ENCODE measurements at places on chromosomes 2 and 18. TPM values are rescaled to one million over a fixed set of nuclear protein-coding genes. Genes with fewer than 3 reads are reported as not detected.

DNA sequence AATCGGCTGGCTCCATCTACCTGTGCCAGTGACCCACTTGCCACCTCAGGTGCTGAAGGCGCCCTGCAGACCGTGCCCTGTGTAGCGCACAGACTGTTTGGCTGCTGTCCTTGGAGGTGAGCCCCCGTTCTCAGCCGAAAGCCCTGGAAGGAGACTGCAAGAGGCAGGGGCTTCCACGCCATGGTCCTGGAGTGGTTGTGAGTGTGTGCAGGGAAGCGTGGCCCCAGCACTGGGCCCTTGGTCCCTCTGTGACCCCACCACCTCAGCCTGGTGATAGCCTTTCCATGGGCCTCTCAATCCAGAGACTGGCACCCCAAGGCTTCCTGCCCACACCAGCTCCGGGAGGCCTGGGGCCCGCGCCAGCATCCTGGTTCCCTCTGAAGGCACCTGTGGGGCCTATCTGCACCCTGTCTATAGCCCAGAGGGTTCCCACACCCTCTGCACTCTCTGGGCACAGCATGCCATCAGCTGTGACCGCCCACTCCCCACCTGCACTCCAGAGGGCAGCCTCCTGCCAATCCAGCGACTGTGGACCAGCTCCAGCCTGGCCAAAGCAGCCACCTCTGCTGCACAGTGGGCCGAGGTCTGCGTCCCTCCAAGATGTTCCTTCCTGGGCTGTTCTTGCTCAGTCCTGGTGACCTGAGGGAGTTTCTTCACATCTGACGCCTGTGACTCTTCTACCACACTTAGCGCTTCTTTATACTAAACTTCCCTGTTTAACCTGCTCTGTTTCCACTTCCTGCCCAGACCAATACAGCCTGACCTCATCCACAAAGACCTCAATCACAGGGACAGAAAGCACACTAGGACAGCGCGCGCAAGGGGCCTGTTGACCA, 109.5 kb downstream of the EIPR1 start:
- no peak overlapping the region for H3K4me3 ChIP-seq
- no peaks in the 10 kb centered on the region for H3K27me3 ChIP-seq
- H3K4me1 ChIP-seq: no peaks in the 10 kb centered on the region
- H3K27ac ChIP-seq: no peak overlapping the region
- DNase-seq: no peak

The SP5 gene
- total RNA-seq: not detected

The SP110 gene
- 63.7 TPM for total RNA-seq

The DUSP11 gene
- 57.1 TPM for total RNA-seq

The SEPTIN10 gene
- 2.0 TPM for total RNA-seq

DNA sequence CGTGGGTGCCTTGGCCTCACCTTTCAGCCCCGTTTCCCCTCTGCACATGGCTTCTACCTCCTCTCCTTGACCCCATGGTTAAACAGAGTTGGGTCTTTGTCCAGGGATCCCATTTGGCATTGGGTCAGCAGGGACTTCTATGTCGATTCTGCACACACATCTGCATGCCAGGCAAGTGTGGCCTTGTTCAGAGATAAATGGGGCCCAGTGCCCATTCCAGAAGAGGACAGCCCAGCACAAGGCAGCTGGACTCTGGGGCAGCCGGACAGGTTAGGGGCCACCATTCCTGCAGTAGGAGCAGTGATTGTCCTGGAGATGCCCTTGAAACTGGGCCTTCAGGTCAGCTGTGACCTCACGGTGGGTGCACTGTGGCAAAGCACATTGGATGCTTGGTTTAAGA, 13.1 kb downstream of the CABLES1 start:
- H3K4me1 ChIP-seq: no peaks in the 10 kb centered on the region
- no peak overlapping the region for H3K27ac ChIP-seq
- H3K4me3 ChIP-seq: no peak overlapping the region

The KCNG2 gene
- not detected for total RNA-seq

The AQP12B gene
- total RNA-seq: not detected

The DSG2 gene
- 0.14 TPM for total RNA-seq

- no peak overlapping the region for H3K27ac ChIP-seq
- no peak overlapping the region for H3K4me3 ChIP-seq
- H3K4me1 ChIP-seq: no peaks in the 10 kb centered on the region
- no peak for DNase-seq
- H3K27me3 ChIP-seq: no peaks in the 10 kb centered on the region
Measured at GRCh38 chr2:167052825-167053224, 164.5 kb downstream of the XIRP2 start.

- no peaks in the 10 kb centered on the region for H3K27me3 ChIP-seq
- H3K27ac ChIP-seq: no peak overlapping the region
- H3K4me1 ChIP-seq: no peaks in the 10 kb centered on the region
- H3K4me3 ChIP-seq: no peak overlapping the region
Measured at GRCh38 chr2:168765401-168765800, 37.0 kb upstream of the NOSTRIN start.

The LYPD1 gene
- total RNA-seq: not detected

DNA sequence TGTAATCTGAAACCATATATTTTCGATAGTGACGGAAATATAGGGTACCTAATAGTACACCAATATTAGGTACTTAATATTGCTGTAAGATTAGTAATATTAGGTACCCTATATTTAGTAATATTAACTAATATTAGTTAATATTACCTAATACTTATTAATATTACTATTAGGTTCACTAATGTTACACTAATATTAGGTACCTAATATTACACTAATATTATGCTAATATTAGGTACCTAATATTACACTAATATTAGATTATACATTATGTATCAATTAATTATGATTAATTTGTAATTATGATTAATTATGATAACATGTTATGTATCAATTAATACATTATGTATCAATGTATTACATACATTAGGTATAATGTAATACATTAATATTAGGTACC, 518.2 kb upstream of the LRATD1 start:
- H3K4me3 ChIP-seq: no peak overlapping the region
- H3K27ac ChIP-seq: no peak overlapping the region
- no peaks in the 10 kb centered on the region for H3K27me3 ChIP-seq
- no peaks in the 10 kb centered on the region for H3K4me1 ChIP-seq

DNA sequence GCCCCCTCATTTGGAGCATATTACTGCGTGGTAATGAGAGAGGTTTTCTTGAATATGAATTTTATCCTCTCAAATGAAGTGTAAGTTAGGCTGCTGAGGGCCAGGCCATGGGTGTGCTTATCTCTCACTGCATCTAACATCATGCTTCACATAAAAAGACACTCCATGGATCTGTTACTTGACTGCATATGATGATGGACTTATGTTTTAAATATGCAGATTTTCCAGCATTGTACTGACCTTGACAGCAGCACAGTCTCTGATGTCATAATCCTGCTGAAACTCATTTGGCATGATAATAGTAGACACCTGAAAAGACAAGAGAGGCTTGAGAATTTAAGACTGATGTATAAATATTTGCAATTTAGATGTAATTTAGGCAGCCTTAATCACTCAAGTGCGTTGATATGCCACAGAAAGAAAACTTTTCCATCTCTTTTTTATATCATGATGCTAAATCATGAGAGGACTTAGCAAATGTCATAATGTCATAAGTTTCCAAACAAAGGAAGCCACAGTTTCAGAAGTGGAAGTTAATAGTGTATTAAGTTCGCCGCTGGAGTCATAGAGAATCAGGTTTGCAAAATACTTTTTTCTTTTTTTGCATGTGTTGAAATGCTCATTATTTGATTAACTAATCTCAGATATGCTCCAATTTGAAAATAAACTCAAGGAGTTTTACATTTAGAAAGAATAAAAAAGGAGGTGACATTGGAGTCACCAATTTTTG, 62.7 kb upstream of the CD302 start:
- no peaks in the 10 kb centered on the region for H3K27me3 ChIP-seq
- H3K36me3 ChIP-seq: peaks cover 57% of the 10 kb centered on the region
- no peaks in the 10 kb centered on the region for H3K4me1 ChIP-seq
- no peak overlapping the region for H3K27ac ChIP-seq
- H3K4me3 ChIP-seq: no peak overlapping the region

The LRP2 gene
- total RNA-seq: not detected

The LBH gene
- total RNA-seq: 135 TPM

DNA sequence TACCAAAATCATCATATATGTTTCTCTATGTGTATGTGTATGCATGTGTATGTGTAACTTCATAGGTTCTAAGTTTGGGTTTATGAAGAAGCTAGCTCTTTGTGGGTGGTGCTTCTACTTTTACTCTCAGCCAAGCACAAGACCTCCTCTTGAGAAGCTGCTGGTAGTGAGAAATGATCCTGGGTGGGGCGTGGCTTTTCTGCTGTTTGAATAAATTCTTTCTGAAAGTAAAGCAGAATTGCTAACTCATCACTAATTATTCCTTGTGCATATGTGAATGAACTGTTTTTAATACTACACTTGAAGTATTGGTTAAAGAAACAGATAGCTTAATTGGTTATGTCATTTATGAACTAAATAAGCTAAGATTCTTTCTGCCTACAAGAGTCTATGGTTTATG, 7.6 kb upstream of the GAREM1 start:
- H3K4me1 ChIP-seq: no peaks in the 10 kb centered on the region
- H3K36me3 ChIP-seq: no peaks in the 10 kb centered on the region
- no peak for DNase-seq
- no peak overlapping the region for H3K27ac ChIP-seq
- peaks cover 4% of the 10 kb centered on the region for H3K27me3 ChIP-seq

The IL1RL2 gene
- not detected for total RNA-seq

The BOLL gene
- total RNA-seq: not detected

DNA sequence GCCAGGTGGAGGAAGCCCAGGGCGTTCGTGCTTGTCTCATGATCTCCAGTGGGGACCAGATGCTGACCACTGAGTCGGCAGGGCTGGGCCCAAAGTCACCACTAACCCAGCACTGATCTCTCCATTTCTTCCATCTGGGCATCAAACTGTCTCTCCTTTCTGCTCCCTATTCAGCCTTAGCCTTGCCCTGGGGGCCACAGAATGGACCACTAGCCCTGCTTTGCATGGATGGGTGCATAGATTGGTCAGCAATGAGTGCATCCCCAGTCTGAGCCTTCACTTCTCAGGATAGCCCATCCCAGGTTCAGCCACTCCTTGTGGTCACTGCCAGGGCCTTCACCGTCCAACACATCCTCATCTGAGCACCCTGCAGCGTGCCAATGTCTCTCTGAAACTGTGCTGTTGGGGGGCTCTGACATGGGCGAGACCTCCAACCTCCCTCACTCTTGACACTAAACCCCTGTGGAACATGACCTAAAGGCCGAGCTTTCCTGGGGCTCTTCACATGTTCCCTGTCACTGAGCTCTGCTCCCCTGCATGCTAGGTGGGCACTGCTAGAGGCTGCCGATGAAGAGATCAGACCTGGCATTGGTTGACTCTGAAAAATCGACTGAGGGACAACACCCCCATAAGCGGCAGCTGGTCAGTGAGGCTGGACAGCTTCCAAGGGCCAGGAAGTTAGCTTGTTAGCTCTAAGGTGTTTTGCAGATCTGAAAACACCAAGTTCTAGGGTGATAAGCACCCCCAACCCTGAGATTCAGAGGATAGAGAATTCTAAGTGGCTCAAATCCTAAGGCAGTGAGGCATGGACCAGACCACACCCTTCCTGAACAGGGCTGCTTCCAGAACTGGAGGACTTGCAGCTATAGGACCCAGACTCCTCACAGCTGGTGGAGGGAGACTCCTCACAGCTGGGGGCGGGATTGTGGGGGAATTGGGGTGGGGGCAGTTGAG, 61.7 kb downstream of the HS1BP3 start:
- H3K27me3 ChIP-seq: no peaks in the 10 kb centered on the region
- no peaks in the 10 kb centered on the region for H3K36me3 ChIP-seq
- H3K4me3 ChIP-seq: no peak overlapping the region
- no peaks in the 10 kb centered on the region for H3K4me1 ChIP-seq

The GYPC gene
- total RNA-seq: 157 TPM

The CYRIA gene
- total RNA-seq: 1.3 TPM

- H3K4me3 ChIP-seq: peak overlapping the region; percentile 93
- peak; percentile 32 for DNase-seq
- H3K36me3 ChIP-seq: peaks cover 28% of the 10 kb centered on the region
- H3K27me3 ChIP-seq: no peaks in the 10 kb centered on the region
- peak overlapping the region; percentile 99 for H3K27ac ChIP-seq
Measured at GRCh38 chr2:96144481-96145035, 682 bp downstream of the DUSP2 start.

DNA sequence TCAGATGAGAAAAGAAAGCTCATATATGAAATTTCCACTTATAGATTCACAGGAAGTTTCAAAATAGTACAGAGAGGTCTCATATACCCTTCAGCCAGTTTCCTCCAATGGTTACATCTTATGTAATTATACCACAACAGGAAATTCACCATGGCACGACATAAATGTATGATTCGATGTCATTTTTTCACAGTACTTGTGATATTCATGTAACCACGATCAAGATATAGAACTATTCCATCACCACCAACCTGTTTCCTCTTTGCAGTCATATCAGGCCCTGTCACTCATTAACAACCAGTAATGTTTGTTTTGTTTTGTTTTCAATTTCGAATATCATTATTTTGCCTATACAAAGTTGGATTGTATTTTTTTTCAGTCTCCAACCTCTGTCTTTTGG, 314.3 kb upstream of the POU3F3 start:
- DNase-seq: no peak
- H3K36me3 ChIP-seq: no peaks in the 10 kb centered on the region
- no peaks in the 10 kb centered on the region for H3K4me1 ChIP-seq
- no peaks in the 10 kb centered on the region for H3K27me3 ChIP-seq
- H3K27ac ChIP-seq: no peak overlapping the region

The SAG gene
- total RNA-seq: 0.22 TPM

- no peak overlapping the region for H3K4me3 ChIP-seq
- H3K36me3 ChIP-seq: no peaks in the 10 kb centered on the region
- no peak overlapping the region for H3K27ac ChIP-seq
- H3K4me1 ChIP-seq: no peaks in the 10 kb centered on the region
Measured at GRCh38 chr2:127584047-127584446, 48.6 kb downstream of the MYO7B start.

DNA sequence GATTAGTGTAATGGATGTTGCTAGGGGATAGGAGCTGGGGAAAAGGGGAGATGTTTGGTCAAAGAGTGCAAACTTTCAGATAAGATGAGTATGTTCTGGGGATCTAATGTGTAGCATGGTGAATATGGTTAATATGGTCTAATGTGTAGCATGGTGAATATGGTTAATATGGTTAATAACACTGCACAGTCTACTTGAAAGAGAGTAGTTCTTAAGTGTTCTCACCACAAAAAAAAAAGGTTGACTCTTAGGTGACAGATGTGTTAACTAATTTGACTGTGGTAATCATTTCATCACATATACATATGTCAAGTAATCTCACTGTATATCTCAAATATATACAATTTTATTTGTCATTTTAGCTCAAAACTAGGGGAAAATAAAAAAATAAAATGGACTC, 121.3 kb upstream of the CD226 start:
- H3K4me3 ChIP-seq: no peak overlapping the region
- no peaks in the 10 kb centered on the region for H3K27me3 ChIP-seq
- H3K4me1 ChIP-seq: no peaks in the 10 kb centered on the region
- H3K36me3 ChIP-seq: peaks cover 2% of the 10 kb centered on the region
- DNase-seq: no peak

DNA sequence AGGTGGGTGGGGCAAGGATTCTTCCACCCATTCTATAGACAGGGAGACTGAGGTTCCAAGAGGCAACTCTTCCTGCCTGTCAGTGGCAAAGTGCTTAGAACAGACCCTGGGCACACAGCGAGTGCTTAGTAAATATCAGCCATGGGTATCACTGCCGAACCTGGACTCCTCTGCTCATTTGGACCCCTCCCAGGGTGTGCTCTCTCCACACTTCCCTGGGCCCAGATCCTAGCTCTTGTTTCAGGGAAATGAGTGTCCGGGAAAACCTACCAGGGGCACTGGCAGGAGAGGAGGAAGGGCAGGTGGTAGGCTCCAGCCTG, 136.3 kb downstream of the CYP26B1 start:
- H3K36me3 ChIP-seq: no peaks in the 10 kb centered on the region
- H3K27ac ChIP-seq: no peak overlapping the region
- DNase-seq: no peak

GRCh38 chr2:224956706-224957105, 85.6 kb downstream of the DOCK10 start:
- H3K4me1 ChIP-seq: peaks cover 37% of the 10 kb centered on the region
- peaks cover 9% of the 10 kb centered on the region for H3K36me3 ChIP-seq
- H3K27me3 ChIP-seq: no peaks in the 10 kb centered on the region

The PAX8 gene
- 0.52 TPM for total RNA-seq

The KRTCAP3 gene
- total RNA-seq: 11.5 TPM
